ENCODE measurements at places on chromosomes 12 and 14.

DNA sequence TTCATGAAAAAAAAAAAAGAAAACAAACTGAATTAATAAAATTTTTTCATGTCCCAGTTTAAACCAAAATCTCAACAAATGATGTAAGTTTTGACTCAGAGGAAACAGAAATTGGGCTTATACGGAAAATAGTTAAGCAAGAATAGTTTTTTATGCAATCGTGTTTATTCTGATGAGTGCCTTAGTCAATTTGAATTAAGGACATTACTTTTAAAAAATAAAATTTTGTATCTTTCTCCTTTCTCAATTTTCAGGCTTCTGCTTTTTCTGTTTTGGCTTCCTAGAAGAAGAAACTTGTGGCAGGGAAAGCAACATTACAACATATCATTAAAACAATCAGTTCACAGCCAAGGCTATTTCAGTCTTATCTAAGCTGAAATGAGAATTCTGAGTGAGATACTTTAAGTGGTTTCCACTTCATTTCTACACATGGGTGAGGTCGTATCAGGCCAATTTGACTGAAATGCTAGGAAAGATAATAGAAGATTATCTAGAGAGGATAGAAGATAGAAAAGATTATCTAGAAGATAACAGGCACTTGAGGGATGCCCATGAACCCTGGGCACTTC is 52.4 kb downstream of the BCL2L14 start:
- DNase-seq: no peak

DNA sequence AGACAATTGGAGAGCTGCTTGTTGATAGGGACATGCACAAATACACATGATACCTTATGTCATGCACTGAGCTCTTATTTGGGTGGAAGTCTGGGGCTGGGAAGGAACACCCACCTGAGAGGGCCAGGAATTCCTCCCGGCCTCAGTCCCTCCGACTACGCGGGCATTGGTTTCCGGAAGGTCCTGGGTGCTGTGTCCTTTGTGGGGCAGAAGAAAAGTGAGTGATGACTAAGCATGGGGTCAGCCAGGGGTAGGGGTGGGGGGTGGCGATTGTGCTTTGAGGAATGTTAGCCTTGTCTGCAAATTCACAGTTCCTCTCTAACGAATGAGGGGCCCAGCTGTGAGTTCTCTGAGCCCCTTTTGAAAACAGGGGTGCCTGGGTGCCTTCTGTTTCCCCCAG is 798 bp downstream of the CELA1 start:
- no peak for DNase-seq

DNA sequence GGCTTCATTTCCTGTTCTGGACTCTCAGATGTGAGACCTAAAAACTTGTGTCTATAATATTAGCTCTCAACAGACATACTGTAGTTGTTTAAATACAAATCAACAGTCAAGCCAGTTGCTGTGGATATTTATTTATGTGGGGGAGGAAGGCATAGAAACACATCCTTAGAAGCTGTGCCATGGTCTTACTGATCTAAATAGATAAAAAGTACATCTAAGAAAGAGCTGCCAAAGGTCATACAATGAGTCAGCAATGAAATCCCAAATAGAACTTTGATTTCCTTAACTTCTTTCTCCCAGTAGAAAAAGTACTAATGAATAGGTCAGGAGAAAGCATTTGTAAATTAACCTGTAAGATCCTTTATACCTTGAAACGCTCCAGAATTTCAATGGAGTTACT is 185.1 kb downstream of the AKAP6 start:
- no peak for DNase-seq

GRCh38 chr12:43444940-43445564 is 107.0 kb downstream of the ADAMTS20 start:
- no peak for DNase-seq

- DNase-seq: no peak
Observed at GRCh38 chr14:30607156-30607780, 14.9 kb upstream of the SCFD1 start.

DNA sequence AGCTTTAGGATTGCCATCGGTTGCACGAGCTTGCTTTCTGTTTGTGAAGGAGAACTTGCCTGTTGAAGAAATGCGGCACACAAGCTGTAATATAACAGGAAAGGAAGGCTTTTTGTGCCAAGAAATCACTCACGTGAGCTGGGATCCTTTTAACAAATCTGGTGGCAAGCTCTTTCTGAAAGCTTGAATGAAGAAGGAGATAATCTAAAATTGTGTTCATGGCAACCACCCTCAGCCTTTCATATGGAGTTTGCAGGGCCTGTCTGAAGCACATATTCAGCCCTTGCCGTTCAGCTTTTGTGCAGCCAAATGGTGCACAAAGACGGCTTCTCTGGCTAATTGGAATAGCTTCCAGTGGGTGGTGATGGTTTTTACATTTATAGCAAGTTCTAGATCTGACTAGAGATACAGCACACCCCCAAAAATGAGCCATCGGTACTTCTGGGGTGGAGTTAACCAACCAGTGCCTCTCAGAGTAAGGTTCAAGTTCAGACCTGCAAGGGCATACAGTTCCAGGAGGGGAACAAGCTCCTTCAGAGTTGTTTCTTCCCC is 107.4 kb downstream of the AEBP2 start:
- DNase-seq: no peak

- no peak for DNase-seq
Observed at GRCh38 chr12:1102791-1103450, 111.9 kb downstream of the ERC1 start.

DNA sequence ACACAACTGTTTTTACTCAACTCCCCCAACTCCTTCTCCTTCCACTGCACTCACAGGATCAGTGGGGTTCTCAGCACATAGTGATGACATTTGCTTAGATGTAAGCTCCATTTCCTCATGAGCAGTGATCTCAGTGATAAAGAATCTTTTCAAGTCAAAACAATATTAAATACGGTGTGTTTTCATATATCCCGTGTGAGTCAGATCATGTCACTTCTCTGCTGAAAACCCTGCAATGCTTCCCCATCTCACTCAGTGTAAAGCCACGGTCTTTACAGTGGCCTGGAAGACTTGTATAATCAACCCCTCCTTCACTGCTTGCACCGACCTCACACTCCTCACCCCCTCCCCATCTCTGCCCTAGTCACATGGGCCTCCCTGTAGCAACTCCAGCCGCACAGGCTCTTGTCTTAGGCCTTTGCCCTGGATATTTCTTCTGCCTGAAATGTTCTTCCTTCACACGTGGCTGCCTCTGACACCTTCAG is 149.7 kb upstream of the ARHGAP5 start:
- DNase-seq: no peak
